ENCODE measurements at places on chromosomes 7 and 10.

DNA sequence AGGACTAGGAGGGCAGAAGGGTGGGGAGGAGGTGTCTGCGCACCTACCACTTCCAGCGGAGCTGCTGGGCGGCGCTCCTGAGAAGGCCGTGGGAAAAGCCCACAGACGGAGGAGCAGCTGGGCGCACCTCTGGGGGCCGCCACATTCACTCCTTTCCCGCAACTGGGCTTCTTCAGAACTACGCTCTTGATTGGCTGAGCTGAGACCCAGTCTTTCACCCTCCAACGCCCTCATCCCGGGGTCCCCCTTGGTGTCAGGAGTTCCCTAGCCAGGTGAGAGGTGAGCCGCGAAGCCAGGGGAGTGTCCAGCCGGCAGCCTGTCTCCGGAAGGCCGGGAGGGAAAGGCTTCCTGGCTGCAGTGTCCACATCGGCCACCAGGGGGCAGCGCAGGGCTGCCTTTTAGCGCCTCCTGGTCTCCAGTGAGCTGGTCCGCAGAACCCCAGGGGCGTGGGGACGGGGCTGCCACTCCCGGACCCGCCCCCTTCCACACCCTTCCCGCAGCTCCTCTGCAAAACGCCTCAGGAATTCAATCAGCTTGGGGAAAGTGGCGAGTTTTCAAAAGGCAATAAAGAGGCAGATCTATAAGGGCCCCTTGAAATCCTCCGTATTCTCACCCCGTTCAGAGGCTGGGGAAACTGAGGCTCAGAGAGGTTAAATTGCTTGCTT is 98.8 kb downstream of the CHST15 start:
- DNase-seq = peak; percentile 80

DNA sequence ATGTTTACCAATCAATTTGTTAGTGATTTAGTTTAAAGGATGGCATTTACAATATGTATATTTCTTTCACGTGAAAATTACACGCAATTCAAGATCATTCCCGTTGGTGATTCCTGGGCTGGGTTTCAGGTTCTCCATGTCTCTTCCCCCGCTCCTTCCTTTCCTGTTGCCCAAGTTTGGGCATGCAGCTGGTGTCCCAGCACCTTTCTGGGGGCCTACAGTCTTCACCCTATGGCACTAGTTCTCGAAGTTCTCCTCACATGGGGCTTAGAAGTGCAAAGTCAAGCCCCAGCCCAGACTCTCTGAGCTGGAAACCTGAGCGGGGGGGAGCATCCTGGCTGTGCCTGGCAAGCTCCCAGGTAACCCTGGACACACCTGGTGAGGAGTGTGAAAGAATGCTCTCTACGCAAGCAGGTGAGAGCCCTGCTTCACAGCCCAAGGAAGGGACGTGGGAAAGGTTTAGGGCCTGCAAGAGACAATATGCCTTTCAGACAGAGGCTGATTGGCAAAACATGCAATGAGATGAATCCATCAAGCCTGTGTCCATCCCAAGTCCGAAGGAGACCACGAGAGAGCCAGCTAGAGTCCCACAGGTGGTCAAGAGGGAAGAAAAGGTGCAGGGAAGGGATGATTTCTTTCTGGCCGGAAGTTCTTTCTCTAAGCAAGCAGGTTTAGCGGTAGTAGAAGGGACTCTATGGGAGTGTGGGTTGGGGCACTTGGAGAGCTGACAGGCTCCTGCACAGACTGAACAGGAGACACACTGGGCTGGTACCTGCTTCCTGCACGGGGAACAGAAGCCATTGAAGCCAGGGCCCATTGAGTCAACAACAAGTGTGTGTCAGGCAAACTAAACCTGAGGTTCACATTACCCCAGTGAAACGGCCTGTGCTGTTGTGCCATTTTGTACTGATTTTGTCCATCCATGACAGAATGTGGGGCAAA is 131.1 kb downstream of the ADARB2 start:
- DNase-seq = no peak

- DNase-seq = no peak
These were observed 335.4 kb upstream of the PFKP start for GRCh38 chr10:2731940-2732339.

- DNase-seq = peak; percentile 46
These were observed 70.8 kb downstream of the SGMS1 start for GRCh38 chr10:50552771-50553535.

- peak; percentile 71 for DNase-seq
These were observed 8.4 kb upstream of the IFIT1B start for GRCh38 chr10:89369156-89370105.

DNA sequence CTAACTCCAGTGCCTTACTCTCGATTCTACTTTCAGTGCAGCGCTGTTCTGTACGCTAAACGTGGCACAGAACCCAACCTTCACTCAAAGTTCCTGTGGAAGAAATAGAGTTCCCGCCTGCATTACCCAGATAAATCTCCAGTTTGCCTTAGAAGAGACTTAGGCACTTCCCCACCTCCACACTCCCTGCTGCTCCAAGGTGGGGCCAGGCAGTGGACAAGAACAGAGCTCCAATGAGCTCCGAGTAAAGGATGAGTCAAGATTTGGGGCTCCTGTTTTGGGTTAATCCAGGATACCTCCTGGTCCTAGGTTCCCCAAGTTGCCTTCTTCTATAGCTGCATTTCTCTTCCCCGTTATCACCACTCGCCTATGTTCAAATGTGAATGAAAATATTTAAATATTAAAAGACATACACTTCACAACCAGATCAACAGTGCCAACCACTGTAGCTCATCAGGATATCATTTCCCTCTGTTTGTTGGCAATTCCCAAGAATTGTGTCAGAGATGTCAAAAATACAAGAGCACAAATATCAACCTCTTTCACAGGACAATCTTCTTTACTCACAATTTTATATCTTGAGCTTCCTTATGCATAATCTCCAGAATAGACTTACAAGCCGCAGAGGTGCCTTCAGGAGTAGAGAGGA is 48.0 kb downstream of the MALSU1 start:
- DNase-seq = peak; percentile 66

DNA sequence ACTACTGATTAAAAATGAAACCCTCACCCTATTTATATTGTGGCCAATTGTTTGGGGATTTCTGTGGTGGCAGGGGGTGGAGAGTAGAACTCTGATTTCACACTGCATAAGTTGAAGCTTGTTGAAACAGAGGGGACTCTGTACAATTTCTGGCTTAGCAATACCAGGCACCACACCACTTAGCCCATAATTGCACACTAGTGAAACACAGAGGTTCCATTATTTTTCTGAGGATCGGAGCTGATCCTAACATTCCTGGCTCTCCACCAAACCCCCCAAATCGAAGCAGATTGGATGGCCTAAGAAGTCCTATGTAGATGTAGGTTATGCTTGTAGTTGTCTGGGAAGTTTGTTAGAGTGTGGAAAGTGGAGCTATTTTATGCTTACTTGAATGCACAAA is 47.0 kb downstream of the PTN start:
- no peak for DNase-seq

All from ELR (cell line).